ENCODE measurements at places on chromosomes 5 and 9.

- DNase-seq = no peak
Measured at GRCh38 chr9:113719919-113720318, 156.2 kb upstream of the ZNF618 start.

DNA sequence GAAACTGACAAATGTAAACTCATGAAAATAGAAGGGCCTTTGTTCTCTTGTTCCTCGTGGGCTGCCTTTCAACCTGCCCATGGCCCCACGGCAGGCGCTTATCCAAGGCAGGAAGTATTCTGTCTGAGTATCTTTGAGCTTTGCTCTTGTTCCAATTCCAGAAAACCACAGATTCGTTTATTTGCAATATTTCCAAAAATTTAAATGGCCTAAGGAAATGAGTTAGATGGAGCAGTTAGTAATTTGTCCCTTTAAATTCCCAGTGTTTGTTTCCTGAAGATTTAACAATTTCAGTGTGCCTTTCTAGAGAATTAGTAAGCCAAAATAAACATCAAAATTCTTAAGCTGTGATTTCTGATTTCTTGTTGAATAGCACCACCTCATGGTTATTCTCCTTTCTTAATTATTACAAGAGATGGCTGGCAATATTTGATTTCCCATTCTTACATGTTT is 299.4 kb upstream of the RASA1 start:
- DNase-seq = peak; percentile 9

GRCh38 chr5:20678814-20679298 is 690.9 kb upstream of the CDH18 start:
- peak; percentile 17 for DNase-seq

DNA sequence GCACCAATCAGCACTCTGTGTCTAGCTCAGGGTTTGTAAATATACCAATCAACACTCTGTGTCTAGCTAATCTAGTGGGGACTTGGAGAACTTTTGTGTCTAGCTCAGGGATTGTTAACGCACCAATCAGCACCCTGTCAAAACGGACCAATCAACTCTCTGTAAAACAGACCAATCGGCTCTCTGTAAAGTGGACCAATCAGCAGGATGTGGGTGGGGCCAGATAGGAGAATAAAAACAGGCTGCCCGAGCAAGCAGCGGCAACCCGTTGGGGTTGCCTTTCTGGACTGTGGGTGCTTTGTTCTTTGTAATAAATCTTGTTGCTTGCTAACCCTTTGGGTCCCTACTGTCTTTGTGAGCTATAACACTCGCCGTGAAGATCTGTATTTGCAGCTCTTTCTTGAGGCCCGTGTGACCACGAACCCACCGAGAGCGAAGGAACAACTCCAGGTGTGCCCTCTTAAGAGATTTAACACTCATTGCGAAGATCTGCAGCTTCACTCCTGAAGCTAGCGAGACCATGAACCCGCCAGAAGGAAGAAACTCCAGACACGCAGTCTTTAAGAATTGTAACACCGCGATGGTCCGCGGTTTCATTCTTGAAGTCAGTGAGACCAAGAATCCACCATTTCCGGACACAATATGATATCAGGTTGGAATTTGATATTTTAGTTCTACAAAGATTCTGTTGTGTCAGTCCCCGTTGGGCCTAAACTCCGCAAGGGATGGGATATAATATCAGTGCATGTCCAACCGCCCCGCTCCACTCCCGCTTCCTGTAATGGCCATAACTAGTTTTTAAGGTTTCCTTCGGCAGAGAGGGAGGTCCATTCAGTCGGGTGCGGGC is 740 bp upstream of the TRMT10B start:
- no peak for DNase-seq

All from HTR-8/SVneo (cell line).